Left renal cortex interstitium (tissue), 4 donors: ENCODE measurements at places on chromosomes 11 and 22. TPM values are rescaled to one million over a fixed set of nuclear protein-coding genes. Genes with fewer than 3 reads are reported as not detected.

MAPK11 gene
- polyA plus RNA-seq = 9.3 TPM

P2RY6 gene
- 2.0 TPM for polyA plus RNA-seq

CCDC73 gene
- polyA plus RNA-seq = 0.31 TPM

AQP11 gene
- polyA plus RNA-seq = 3.6 TPM

SPDYC gene
- polyA plus RNA-seq = not detected

EIF3L gene
- 972 TPM for polyA plus RNA-seq

POU2AF2 gene
- not detected for polyA plus RNA-seq

MAPK8IP1 gene
- 9.3 TPM for polyA plus RNA-seq

TNNT3 gene
- polyA plus RNA-seq = 8.4 TPM

TH gene
- 0.66 TPM for polyA plus RNA-seq

RTN4RL2 gene
- 3.9 TPM for polyA plus RNA-seq

GPR83 gene
- 0.92 TPM for polyA plus RNA-seq

DGAT2 gene
- 4.0 TPM for polyA plus RNA-seq

MS4A4E gene
- 0.92 TPM for polyA plus RNA-seq

IFITM10 gene
- polyA plus RNA-seq = 0.28 TPM

F2 gene
- polyA plus RNA-seq = 0.27 TPM

MYEOV gene
- 7.0 TPM for polyA plus RNA-seq

ZFTA gene
- 53.9 TPM for polyA plus RNA-seq

NPTXR gene
- 4.8 TPM for polyA plus RNA-seq

TOP3B gene
- 44.1 TPM for polyA plus RNA-seq

LIF gene
- polyA plus RNA-seq = 2.4 TPM

ANO1 gene
- 10.1 TPM for polyA plus RNA-seq

PLAAT3 gene
- 13.5 TPM for polyA plus RNA-seq

RASSF10 gene
- 27.1 TPM for polyA plus RNA-seq

HSPB2 gene
- 3.1 TPM for polyA plus RNA-seq

PRRG4 gene
- 7.4 TPM for polyA plus RNA-seq

SERPING1 gene
- polyA plus RNA-seq = 145 TPM

OR8H2 gene
- polyA plus RNA-seq = not detected

C22orf42 gene
- not detected for polyA plus RNA-seq

RFPL3 gene
- polyA plus RNA-seq = not detected

CDPF1 gene
- polyA plus RNA-seq = 15.8 TPM

C22orf15 gene
- 3.3 TPM for polyA plus RNA-seq

HEPN1 gene
- polyA plus RNA-seq = 1.3 TPM

OR8A1 gene
- not detected for polyA plus RNA-seq

ADM2 gene
- 8.6 TPM for polyA plus RNA-seq

CSF2RB gene
- 2.9 TPM for polyA plus RNA-seq

PTPRCAP gene
- polyA plus RNA-seq = 2.5 TPM

CFAP300 gene
- 5.2 TPM for polyA plus RNA-seq

E2F8 gene
- 6.8 TPM for polyA plus RNA-seq

SESN3 gene
- 71.4 TPM for polyA plus RNA-seq
